ENCODE measurements at places on chromosomes 7 and 10.

- DNase-seq = no peak
Measured at GRCh38 chr7:150413640-150414081, 34.5 kb downstream of the ZNF775 start.

DNA sequence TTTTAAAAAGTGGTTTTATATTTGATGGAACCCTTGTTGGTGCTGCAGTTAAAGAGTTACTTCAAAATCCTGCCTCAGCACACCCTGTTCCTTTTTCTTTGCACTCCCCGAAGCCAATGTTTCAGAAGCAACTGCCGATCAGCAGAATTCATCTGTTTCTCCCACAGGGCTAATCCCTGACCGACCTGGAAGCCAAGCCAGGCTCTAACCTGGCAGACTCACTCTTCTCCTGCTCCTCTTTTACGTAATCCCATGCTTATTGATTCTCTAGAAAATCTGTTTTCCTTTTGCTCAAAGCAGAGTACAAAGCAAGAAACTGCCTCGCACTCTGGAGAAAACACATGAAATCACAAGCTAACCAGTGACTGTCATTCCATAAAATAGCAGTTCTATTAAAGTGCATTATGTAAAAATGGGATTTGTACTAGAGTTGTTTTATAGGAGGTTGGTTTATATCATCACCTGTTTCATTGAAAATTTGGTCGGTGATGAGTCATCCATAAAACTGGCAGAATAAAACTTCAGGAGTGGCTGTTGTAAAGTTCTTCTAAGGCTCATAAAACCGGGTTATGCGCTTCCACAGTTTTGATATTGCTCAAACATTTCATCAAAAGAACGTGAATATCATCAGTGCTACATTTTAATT lies 99.9 kb downstream of the CNTNAP2 start:
- no peak for DNase-seq

DNA sequence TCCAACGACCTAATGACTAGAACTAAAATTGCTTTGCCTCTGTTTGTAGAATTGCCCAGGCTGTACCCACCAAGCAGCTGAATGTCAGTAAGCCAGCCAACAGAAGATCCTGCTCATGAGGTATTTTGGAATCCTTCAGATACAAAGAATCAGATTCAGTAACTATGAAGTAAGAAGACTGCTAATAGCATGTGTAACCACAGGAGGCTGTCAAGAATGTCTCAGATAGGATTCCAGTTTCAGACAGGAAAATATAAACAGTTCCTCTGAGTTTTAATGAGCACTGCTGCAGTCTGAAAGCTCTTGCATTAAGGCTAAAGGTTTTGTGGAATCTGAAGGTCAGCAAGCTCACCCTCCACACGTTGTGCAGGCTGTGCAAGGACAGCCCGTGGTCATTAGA lies 112.6 kb upstream of the ADAM12 start:
- no peak for DNase-seq

- DNase-seq = no peak
Measured at GRCh38 chr10:112141292-112141691, 42.3 kb downstream of the GPAM start.

DNA sequence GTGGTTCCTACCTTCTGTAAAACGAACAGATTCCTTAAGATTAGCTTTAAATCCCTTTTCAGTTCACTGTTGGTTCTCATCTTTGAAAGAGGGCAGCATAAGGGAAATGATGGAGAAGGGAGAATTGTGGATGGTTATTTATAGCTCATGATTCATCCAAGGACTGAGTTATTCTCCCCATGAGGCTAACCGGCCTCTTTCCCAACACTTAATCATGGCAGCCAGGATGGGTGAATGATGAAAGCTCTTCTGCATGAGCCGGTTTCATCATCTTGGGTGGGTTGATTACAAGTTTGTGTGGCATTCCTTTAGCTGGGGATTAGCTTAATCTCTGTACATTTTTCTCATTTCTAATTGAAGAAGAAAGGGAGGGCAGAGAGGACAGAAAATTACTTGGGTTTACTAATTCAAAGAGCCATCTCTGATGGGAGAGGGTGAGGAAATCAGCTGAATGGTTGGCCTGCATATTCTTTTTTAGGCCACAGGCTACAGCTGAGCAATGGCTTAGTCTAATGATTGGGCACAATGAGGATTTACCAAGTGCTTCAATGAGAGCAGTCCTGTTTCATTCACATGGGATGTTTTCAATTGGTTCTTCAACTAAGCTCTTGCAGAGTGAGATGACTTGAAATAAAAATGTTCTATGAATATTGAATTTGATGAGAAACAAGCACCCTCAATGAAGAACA lies 250.0 kb downstream of the BMPER start:
- no peak for DNase-seq

GRCh38 chr10:33199731-33200232 lies 134.7 kb downstream of the NRP1 start:
- no peak for DNase-seq

DNA sequence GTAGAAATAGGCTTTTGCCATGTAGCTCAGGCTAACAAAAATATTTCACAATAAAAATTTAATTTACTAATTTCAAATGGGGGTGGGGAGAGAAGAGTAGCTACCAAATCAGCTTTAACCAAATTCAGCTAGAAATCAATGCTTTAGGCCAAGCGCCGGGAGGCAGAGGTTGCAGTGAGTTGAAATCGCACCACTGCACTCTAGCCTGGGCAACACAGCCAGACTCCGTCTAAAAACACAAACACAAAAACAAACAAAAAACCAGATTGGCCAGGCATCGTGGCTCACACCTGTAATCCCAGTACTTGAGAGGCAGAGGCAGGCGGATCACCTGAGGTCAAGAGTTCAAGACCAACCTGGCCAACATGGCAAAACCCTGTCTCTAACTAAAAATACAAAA lies 9.4 kb downstream of the UBE2H start:
- DNase-seq = no peak

DNA sequence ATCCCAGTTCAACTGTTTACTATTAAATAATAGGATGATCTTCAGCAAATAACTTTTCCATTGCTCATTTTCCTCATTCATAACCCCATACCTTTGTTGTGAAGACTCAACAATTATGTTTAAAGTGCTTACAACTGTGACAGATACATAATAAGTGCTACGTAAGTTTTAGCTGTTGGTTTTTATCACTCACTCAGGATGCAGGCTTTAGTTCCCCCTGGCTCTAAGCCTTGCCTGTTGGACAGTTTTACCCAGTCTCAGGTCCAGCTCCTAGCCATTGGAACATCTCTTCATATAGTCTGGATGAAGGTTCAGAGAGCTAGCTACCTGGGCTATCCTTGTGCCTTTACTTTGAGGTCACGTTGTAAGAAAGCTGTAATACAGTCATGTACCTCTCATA lies 353.2 kb downstream of the CRPPA start:
- peak; percentile 51 for DNase-seq

DNA sequence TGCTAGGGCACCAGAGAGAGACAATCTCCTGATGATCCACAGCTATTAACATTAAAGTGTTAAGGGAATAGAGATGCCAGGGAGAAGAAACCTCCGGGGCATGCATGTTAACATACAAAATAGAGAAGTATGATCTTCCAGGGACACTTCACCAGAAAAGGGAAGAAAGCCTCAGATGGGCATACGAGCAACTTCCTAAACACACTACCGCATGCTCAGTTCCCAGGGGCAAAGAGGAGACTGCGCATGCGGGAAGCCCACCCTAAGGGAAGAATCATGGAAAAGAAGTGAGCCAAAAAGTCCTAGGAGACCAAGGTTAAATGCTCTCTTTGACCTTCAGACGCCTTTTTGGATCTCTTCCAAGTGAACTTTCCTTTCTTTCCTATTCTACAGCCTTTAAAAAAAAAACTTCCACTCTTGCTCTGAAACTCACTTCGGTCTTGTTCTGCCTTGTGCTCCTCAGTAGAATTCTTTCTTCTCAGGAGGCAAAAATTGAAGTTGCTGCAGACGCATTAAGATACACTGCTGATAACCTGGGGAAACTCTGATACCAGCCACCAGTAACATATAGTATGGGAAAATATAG lies 1211.3 kb downstream of the REEP3 start:
- no peak for DNase-seq

GRCh38 chr7:32037650-32038198 lies 32.5 kb downstream of the PDE1C start:
- no peak for DNase-seq

DNA sequence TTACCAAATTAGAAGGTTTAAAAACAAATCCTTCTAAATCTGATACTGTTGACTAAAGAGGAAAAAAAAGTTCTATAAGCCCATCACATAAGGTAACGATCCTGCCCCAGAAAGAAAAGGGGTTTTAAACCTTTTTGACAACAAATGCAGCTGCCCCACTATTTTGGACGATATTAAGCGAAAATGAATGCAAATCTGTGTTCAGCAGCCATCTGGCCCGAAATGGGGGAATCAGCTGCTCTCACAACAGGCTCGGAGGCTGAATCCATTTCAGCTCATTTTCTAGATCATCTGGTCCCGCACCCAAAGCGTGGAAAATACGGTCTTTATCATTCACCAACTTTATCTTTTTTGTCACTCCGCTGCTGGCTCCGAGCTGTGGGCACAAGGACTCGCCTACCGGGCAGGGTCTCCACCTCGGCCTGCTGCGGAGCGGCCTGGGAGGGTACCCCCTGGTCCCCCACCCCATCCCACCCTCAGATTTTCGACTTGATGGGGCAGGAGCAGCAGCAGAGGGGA lies 2.4 kb upstream of the EBF3 start:
- DNase-seq = peak; percentile 4

Data from lung (tissue), 17 donors.